ENCODE measurements at places on chromosomes 5 and 9.

GRCh38 chr9:16310278-16311110 lies 560.0 kb downstream of the BNC2 start:
- DNase-seq = peak; percentile 65

DNA sequence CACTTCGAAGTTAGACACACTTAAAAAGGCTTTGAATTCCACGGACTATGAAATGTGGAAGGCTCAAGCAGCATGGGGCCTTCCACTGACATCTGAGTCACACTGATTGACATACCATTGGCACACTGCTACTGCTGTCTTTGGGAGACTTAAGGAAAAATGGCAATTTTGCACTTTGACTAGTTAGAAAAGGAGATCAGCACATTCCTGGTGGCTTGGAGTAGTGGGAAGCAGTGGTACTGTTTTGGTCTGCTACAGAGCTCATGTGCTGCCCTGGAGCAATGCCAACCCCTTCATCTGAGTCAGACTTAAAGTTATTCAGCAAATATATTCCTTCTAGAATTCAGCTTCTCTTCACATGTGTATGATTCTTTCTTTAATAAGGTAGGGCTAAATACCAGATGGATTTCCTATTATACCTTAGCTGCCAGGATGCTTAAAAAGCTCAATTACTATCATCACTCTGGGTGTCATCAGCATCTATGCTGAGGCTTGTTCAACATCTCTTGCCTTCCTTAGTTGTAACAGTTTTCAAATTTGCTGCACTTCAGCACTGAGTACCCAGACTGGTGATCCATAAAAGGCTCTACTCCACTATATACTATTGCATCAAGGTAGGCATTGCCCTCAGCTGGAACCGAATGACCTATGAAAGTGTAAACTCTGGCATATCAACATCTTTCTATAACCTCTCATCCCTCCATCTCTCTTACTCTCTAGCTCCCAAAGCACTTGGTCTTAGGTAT lies 42.3 kb upstream of the MOCS2 start:
- peak; percentile 35 for DNase-seq

DNA sequence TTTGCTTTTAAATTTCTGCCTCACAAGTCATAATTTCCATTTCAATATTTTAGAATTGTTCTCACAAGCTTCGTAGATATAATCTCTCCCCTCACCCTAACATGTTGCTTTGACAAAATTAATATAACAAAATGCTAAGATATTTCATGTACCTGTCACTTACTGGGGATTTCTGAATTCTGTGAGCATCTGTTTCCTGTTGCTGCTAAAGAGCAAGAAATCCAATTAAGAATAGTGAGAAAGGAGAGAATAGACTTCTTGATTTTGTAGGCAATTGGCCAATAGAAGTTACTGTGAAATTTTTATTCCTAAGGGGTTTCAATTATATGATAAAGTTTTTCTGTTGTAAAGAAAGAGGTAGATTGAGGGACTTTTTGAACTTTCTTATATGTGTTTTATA lies 796.5 kb upstream of the ARRDC3 start:
- no peak for DNase-seq

DNA sequence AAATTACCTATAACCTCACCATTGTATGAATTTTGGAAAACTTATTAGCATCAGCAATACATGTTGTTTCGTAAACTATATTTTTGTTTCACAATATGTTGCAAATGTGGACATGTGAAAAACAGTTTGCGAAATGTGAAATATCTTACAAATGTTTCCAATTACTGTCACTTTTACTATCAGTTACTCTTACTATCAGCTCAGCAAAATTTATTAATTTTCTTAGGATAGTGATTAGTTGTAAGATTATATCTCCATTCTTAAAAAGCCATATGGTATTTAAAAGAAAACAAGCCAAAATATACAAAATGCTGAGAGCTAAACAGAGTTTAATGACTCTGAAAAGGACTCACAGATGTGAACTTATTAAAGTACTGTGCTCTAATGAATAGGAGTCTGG lies 111.9 kb upstream of the LPAR1 start:
- DNase-seq = no peak

DNA sequence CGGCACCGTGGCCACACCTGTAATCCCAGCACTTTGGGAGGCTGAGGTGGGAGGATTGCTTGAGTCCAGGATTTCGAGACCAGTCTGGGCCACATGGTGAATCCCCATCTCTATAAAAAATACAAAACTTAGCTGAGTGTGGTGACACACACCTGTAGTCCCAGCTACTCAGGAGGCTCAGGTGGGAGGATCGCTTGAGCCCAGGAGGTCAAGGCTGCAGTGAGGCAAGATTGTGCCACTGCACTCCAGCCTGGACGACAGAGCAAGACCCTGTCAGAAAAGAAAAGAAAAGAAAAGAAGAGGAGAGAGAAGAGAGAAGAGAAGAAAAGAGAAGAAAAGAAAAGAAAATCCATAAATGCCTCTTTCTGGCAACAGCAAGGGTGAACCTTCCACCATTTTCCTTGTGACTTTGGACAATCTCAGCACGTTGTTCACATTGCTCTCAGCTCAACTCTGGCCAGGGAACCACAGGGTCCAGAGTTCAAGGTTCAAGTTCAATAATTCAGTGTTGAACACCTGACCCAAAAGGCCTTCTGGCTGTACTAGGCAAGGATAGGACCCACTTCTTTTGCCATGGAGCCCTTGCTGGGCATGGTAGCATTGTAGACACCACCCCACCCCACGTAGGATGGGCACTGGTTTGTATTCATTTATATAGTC lies 14.6 kb upstream of the DUSP1 start:
- no peak for DNase-seq

GRCh38 chr5:172620506-172620905 lies 20.6 kb upstream of the NEURL1B start:
- DNase-seq = no peak

DNA sequence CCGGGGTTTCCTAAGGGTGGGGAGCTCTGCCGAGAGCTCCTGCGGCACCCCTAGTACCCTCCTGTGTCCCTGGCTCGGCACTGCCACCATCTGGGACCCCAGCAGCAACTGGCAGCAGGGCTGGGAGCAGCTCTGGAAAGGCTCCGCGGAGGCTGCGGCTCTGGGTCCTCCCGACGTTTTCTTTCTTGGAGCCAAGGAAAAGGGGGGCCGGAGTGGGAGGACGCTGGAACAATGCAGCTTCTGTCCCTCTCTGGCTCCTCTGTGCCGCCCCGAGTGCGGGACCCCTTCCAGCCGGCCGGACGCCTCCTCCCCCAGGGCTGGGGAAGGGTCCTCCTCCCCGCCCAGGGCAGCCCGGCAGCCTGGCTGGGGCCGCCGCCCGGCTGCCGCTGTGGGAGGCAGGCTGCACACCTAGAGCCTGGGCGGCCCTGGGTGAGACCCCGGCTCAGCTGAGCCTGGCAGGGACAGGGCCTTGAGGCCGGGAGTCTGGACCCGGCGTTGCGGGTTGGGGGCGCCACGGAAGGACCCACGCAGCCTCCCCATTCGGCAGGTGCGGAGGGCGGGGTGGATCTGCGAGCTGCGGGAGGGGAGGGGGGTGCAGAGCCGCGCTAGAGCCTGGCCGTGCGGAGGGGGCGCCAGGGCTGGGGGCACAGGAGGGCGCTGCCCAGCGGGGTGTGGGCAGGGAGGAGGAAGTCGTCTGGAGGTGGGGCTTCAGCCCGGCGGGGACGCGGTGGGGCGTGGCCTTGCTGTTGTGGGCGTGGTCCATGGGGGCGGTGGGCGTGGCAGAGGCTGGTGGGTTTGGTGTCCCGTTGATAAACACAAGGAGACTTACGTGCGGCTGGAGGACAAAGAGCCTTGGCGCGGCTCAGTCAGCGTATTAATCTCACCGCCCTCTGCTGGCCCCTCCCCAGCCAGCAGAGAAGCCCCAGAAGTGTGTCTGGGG lies 15.1 kb downstream of the GPSM1 start:
- peak; percentile 87 for DNase-seq

GRCh38 chr5:135996611-135997010 lies 32.2 kb upstream of the TGFBI start:
- no peak for DNase-seq

GRCh38 chr9:128807827-128808226 lies 10.5 kb upstream of the ENDOG start:
- DNase-seq = no peak

DNA sequence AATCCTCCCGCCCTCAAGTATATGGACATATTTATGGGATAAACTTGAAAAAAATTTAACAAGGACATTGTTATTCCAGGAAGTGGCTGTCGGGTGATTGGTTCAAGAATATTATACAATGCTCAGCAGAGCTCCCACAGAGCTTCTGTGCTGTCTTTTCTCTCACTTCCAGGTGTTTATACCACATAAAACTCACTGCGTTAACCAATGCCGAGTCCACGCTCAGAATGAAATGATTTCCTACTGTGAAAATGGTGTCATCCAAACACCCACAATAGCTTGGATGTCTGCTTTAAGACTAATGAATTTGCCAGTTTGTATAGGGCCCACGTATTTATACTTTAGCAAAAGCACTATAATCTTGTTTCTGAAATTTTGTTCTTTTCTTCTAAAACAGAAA lies 368.2 kb downstream of the NDUFS4 start:
- no peak for DNase-seq

DNA sequence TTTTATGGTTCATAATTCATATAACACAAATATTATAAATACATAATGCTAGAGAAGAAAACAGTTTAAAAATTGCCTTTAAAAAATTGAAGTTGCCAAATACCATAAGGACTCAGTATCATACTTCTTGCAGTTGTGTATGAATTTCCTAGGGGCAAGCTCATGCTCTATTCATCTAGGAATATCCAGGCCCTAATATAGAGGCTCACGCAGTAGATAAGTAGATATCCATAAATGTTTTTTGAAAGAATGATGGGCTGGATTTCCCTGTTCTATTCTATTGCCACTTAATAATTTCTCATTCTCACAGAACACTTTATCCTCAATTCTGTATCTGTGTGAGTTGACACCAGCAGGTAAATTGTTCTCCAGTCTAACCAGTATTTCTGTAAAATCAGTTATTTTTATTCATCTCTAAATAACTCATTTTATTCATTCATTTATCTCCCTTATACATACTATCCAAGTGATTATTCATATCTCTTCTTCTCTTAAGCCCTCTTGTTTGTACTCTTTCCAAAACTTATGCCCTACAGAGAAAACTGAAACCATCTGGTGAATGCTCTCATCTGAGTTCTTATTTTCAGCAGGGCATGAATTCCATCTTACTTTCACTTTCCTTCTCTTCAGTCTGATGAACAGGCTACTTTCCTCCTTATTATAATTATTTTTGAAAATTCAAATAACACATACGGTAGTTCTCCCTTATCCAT lies 97.1 kb downstream of the SLC44A1 start:
- DNase-seq = no peak

- DNase-seq = no peak
Measured at GRCh38 chr9:78622126-78622525, 325.2 kb downstream of the PSAT1 start.

- DNase-seq = no peak
Measured at GRCh38 chr9:75878488-75878860, 12.0 kb upstream of the PCSK5 start.

- DNase-seq = peak; percentile 36
Measured at GRCh38 chr5:67549296-67549618, 352.7 kb upstream of the CD180 start.

DNA sequence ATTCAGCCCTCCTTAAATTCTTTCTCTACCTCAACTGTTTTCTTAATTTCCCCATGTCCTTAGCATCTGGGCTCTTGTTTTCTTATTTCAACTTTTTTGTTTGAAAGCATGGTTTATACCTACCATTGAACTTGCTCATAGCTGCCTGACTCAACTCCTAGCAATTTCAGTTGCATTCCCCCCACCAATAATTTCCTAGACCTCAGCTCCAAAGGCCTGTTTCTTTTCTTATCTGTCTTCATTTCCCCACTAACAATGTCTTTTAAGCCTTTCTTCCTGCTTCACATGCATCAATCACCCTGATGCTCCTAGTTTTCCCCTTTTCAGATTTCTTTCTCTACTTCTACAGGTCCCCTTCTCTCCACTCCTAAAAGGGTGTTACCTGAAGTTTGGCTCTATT lies 129.7 kb upstream of the PDE4D start:
- no peak for DNase-seq

- DNase-seq = no peak
Measured at GRCh38 chr5:23001120-23001519, 148.0 kb upstream of the CDH12 start.

DNA sequence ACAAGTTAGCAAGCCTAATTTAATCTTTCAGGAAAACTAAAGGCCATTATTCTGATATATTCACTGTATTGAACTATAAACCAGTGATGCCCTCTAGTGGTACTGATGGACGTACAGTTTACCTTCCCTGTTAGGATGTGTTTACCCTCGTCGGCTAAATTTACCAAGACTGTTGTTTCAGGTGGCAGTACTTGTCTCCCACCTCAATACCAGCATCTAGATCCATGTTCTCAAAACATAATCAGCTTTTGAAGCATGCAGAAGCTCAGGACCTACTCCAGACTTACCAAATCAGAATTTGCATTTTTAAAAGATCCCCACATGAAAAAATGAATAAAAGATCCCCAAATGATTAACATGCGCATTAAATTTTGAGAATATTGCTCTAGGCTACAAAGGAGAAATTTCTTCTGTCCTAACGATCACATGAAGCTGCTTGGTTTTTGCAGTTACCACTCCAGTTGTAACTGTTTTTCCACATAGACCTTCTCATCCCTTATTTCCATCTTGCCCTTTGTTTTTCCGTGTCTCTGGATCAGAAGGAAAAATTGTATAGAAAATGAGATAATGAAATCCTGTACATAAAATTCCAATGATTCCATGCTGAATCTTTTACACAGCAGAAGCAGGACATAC lies 3.2 kb upstream of the BAAT start:
- no peak for DNase-seq

- DNase-seq = no peak
Measured at GRCh38 chr9:77304543-77304942, 127.2 kb downstream of the VPS13A start.
